ENCODE measurements at places on chromosomes 13 and 19.

DNA sequence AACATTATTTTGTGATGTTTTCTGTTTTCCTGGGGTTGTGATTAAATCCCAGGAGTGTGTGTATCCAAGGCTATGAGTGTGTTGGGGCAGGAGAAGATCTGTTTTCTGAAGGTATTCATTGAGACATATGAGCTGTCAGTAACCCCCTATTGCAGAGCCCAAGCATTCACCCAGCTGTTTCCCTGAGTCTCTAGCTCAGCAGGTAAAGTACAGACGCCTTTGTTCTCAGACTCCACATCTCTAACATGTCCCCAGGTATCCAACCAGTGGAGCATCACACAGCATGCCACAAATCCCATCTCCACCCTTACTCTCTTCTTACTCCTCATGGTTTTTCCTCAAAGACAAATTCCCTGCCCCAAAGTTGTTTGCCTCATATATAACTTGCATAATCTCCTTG lies 213.6 kb downstream of the PCDH20 start:
- no peak for DNase-seq

DNA sequence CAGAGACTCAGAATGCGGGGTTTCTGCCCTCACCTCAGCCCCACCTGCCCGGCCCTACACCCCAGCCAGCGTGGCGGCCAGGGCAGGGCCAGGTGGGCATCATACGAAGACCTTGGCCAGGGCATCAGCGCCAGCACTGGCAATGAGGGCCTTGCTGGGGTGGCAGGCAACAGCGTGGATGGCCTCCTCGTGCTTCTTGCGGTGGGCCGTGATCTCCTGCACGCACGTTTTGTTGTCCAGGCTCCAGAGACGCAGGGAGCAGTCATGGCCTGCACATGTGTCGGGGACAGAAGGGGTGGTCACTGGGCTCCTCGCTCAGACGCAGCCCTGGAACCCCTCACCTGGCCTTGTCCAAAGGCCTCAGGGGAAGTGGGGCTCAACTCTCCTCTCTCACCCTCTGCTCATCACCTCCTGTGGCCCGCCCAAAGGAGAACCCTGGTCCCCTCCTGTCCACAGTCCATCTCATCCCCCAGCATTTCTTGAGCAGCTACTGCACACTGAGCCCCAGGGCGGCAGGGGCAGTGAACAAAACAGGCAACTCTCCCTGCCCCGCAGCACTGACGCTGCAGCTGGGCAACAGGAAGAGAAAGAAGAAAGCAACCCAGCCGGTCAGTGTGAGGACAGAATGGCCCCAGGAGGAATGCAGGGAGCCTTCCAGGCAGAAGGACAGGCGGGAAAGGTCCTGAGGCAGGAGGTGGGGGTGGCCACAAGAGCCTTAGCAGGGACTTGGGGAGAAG lies 3.8 kb upstream of the PRKD2 start:
- no peak for DNase-seq

DNA sequence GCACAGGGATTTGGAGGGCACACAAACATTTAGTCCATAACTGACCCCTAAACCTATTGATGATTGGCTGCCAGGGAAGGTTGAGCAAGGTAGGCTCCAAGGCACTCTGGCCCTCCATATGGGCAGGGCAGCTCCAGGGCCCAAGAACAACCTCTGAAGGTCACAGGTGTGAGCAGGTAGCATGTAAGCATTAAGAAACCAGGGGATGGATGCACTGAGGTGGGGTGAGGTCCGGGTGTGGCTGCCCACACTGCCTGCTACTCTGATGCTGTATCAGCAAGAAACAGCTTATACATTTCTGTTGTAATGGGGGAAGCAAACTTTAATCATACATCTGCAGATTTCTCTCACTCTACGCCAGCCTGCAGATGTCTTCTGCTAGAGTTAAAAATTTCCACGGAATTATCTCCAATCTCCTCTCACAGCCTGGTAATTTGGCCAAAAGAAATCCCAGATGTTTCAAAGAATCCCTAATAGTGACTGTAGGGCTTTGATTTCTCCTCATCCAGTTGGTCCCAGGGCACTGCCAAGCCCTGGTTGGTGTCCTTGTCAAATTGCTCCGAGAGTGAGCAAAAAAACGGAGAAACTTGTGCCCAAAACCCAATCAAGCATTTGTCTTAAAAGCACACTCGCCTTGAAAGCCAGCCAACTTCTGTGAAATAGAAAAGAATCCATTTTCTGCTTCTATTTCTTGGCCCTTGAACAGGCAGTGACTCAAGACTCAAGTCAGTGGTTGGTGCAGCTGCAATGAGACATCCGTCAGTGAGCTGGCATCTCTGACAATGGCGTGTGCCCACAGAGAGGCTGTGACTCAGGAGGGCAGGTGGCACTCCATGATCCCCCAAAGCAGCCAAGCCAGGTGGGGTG lies 72.5 kb upstream of the MRI1 start:
- DNase-seq, result no peak

DNA sequence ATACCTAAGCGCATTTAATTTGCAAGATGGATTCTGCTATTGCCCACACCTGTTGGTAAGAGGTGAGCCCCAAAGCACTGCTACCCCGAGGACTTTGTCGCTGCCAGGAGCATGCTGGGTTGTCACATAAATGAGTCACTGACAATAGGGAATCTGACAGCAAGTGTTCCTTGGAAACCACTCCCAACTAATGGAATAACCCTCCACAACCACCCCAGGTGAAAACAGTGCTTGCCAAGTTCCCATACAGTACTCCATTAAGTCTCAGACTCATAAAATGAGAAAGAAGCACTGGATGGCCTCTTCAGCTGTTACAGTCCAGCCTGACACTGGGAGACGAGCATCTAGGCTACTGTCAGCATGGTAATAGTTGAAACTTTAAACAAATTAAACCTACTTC lies 108.6 kb downstream of the EFNB2 start:
- DNase-seq, result no peak

DNA sequence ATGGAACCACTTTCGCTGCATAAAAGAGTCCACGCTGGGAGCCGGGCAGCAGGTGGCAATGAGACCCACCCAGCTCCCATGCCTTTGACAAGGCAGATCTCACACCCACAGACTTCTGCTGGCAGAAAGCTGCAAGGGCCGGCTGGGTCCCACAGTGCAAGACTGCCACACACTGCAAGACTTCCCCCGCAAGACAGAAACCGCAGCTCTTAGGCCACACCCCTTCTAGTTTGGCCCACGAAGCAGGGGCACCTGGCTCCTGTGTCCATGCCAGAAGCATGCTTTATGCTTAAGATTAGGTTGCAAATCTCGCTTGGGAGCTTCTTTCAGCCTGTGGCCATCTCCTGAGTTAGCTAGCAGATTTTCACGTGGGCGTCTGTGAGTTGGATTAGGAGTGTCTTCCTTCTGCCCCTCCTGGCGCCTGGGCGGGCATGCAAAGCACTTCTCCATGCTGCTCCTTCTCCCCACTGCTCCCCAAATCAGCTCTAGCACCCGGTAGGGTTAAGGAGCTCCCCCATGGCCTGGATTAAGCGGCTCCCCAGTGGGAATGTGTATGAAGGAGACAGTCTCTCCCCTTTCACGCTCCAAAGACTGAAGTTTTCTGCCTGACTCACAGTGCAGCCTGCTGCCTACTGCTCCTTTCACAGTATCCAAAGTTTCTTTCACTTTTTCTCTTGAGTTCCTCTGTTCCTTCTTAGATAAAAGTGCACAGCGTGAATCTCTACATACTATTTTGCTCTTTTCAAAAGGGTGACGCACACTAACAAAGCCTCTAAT lies 17.7 kb downstream of the GPC6 start:
- no peak for DNase-seq

- no peak for DNase-seq
Observed at GRCh38 chr13:49498206-49498605, 2.5 kb downstream of the PHF11 start.

DNA sequence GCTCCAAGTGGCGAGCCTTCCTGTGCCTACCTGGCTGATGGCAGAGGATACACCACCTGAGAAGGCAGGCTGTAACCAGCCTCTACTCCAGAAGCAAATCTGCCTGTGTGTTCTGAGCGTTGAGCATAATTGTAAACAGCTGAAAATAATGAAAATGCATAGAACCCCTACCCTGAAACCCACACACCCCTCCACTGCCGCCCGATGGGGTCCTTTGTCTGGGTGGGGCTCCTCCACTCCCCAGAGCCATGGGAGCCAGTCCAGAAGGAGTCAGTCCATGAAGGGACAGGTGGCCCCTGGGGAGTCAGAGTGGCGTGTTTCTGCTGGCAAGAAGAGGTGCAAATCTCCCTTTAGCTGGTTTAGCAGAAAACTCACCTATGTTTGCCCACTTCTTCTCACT lies 8.0 kb upstream of the SOX1 start:
- no peak for DNase-seq

DNA sequence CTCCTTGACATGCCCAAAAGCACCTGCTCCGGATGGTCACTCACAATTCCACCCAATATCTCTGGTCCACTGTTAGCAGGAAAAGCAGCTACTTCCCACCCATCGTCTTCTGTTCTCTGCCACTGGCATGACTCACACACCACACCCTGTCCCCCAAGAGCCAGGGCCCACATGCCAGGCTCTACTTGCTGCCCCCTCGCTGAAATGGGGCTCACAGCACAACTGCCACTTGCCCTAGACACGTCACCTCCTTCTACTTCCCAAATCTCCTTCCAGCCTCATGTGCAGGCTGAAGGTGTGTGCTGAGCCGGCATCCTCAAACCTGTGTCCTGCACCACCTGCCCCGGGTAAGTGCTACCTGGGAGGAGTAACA lies 65.0 kb downstream of the TBC1D4 start:
- DNase-seq, result no peak

GRCh38 chr19:14536926-14537692 lies 7.7 kb downstream of the TECR start:
- no peak for DNase-seq

DNA sequence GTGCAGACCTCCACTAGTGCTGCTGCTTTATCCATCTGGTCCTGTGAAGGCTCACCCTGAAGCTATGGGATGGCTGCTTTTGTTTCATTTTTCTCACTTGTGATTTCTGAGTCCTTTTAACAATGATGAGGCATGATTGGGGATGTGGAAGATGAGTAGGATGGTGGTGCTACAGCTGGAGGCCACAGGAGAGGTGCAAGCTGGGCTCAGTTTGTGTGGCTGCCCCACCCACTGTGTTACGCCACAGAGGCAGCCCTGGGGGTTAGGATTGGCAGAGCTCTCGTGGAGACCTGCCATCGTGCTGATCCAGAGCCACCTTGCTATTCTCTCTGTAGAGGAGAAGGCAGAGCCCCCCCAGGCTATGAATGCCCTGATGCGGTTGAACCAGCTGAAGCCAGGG lies 19.6 kb upstream of the QTRT1 start:
- DNase-seq, result no peak

DNA sequence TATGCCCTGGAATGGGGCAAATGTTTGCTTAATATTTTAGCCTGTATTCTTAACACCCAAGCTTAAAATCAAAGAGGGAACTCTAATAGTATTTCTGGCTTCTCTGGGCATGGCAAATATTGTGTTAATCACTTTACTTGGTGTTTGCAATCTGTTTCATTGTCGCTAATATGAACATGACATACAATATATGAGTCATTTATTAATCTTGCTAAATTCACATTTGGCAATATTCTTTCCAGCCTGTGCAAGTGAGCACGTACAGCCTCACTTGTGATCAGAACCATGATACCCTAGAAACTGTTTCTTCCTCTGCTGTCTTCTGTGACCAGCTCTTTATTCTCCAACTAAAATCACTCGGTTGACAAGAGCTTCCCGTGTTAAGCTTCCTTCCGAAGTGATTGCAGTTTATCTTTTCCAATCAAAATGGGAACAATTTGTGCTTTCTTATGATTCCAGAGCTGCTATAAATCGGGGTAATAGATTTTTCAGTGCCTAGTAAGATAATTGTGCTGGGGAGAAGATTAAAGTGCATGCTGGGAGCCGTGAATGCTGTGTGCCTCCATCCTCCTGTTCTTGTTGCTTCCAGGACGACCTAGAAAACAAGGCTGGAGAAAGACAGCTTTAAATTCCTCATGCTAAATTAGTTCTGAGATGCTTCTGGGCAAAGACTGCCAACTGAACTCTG lies 153.0 kb upstream of the TMTC4 start:
- no peak for DNase-seq

- no peak for DNase-seq
Observed at GRCh38 chr13:19632915-19633478, 462 bp upstream of the MPHOSPH8 start.

DNA sequence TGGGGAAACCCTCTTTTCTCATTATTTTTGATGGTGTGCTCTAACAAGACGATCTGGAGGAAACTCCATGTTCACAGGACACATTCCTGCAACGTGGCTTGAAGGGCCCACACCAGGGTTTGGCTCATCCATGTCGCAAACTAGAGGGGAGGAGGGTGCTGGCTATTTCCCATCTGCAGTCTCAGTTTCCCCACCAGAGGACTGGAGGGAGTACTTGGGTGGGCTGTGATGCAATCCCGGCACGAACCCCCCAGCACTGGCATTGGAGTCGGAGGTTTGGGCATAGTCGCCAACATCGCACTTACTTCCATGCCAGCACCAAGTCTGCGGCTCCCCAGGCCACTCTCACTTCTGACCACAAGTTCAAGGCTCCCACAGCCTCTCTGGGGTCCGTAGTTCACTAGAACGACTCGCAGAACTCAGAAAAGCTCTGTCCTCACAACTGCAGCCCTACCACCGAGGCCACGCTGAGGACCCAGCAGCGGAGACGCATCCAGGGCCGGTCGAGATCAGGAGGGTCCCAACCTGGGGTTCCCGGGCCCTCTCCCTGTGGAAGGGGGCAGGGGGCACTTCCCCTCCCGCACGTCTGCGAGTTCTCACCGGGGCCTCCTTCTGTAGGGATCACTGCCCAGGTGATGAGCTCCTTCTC lies 165.6 kb upstream of the SOX1 start:
- DNase-seq, result no peak

GRCh38 chr13:114099191-114099590 lies 33.2 kb downstream of the RASA3 start:
- DNase-seq, result no peak

DNA sequence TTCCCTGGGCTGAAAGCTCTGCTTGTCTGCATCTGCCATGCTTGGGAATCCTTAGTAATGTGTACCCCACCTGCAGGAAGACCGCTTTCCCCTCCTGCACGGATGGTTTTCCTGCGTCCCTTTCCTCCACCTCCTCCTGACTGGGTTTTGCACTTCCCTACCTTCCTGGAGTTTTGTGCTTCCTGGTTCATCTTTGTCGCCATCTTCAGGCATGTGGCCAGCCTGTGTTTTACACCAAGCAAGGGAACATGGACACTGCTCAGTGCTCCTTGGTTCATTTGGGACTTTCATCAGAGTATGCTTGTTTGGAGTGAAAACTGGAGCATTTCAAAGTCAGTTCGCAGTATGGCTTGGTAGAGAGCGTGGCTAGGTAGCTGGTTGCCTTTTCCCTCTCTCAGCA lies 30.7 kb downstream of the ERICH6B start:
- no peak for DNase-seq

DNA sequence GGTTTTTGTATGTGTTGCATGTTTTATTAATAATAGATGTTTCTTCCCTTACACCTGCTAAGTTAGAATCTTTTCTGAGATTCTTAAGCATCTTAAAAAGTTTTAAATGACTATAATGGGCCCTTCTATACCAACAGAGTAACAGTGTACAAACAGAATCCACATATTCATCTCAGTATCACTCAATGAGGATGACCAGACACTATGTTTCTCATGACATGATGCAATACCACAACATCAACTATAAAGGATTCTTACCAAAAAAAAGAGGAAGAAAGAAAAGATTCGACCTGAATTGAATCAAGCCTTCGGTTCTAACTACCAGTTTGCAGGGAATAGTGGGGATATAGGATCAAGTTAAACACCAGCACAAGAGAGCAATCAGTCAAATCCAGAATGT lies 56.5 kb downstream of the INTS6 start:
- no peak for DNase-seq

- DNase-seq, result no peak
Observed at GRCh38 chr13:51601601-51602565, 17.6 kb downstream of the WDFY2 start.
